ENCODE measurements at places on chromosomes 5 and 9. TPM values are rescaled to one million over a fixed set of nuclear protein-coding genes. Genes with fewer than 3 reads are reported as not detected.

GRCh38 chr5:145637396-145637795 lies 197.7 kb downstream of the PRELID2 start:
- DNase-seq: no peak

GRCh38 chr5:149478761-149479160 lies 72.5 kb downstream of the CSNK1A1 start:
- DNase-seq: no peak

DNA sequence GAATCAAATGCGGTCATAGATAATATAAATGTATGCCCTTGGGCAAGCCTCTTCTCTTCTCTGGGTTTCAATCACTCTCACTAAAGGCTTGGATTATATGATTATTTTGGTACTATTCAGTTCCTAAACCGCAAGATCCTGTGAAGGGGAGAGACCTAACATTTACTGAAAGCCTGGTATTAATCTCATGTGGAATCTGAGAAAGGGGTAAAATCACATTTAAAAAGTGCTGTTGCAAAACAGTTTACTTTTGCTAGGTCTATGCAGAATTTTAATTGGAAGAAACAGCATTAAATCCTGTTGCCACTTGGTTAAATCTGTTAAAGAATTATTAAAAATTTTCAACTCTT lies 50.7 kb downstream of the SLC44A1 start:
- DNase-seq: no peak

The REEP2 gene
- polyA plus RNA-seq: 13.3 TPM

The MSH3 gene
- polyA plus RNA-seq: 23.8 TPM

The ANKRD18A gene
- polyA plus RNA-seq: 3.9 TPM

Measured in renal cortex interstitium (tissue), 15 donors.